ENCODE measurements at places on chromosomes 12 and 14.

GRCh38 chr12:43776498-43776897 is 17.7 kb downstream of the IRAK4 start:
- DNase-seq, result no peak

DNA sequence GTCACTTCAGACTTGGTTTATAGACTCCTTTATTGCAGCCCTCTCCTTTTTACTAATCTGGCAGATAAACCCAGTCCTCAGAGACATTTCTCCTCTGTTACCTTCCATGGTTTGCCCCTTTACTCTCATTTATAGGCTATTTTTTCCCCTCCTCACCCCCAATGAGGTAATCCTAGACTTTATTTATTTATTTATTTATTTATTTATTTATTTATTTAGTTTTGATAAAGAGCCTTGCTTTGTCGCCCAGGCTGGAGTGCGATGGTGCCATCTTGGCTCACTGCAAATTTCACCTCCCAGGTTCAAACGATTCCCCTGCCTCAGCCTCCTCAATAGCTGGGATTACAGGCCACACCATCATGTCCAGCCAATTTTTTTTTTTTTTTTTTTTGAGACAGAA is 8.4 kb downstream of the FGD4 start:
- DNase-seq, result no peak

DNA sequence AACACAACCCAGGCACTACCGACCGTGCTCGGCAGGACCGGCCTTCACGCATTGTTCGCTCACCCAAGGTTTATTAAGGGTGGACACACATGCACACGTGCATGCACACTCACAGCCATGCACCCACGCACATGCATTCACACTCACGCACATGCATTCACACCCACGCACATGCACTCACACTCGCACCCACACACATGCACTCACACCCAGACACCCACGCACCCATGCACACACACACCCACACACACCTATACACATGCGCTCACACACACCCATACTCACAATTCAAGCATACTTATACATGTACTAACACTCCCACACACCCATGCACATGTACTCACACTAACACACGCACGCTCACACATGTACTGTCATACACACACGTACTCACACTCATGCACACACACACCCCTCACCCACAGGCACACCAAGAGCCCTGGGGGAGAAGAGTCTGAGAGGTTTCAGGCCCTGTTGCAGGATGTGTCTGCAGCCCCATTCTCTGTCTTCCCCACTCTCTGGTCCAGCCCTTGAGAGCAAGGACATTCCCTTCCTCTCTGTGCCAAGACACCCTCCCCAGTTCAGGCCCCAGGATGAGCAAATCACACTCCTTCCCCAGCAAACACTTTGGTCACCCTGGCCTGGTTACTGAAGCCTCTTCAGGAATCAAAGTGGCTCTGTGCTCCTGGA is 49.4 kb upstream of the BCL11B start:
- no peak for DNase-seq

DNA sequence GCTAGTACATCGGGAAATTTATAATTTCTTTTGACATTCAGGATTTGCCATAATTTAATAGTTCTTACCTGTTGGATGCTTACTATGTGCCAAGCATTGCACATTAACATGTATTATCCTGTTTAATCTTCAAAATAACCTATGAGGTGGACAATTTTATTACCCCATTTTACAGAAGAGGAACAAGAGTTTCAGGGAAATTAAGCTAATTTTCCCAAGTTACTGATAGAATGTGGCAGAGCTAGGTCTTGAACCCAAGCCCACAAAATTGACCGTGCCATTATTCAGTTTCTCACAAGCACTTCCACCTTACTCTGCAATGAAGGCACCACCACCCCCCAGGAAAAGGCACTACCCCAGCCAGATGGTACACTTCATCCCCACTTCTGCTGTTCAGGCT is 161.1 kb upstream of the PLEKHG7 start:
- DNase-seq, result no peak

- DNase-seq, result no peak
Measured at GRCh38 chr12:94618995-94619695, 31.2 kb downstream of the TMCC3 start.

DNA sequence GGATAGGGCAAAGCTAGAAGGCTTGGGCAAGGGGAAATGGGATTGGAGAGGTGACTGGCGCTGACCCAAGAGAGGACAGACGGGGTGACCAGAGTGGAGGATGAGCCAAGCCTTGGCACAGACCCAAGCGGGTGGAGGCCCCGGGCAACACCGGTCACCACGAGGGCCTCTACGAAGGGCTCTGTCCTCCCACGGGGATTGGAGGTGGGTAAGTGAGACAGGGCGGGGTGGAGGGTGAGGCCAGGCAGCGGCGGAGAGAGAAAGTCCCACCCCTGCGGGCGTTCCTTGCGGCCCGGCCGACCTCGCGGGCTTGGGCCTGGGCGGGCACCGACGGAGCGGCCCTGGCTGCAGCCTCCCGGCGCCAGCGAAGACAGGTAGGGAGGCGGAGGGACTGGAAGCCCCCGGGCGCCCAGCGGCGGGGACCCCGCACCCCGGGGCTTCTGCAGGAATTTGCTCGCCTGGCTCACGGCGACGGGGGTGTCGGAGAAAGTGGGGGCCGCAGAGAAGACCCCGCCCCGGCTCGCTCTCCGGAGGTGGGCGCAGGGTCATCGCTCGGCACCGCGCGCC is at the start of gene PAPLN:
Gene PAPLN, plus strand, starts transcription at position 288 of the 567 bp plus-strand sequence. CDS start 2,273 bp downstream, outside the sequence.
- peak; percentile 34 for DNase-seq

Data from kidney (tissue), 22 donors.